ENCODE measurements at places on chromosomes 5 and 9.

DNA sequence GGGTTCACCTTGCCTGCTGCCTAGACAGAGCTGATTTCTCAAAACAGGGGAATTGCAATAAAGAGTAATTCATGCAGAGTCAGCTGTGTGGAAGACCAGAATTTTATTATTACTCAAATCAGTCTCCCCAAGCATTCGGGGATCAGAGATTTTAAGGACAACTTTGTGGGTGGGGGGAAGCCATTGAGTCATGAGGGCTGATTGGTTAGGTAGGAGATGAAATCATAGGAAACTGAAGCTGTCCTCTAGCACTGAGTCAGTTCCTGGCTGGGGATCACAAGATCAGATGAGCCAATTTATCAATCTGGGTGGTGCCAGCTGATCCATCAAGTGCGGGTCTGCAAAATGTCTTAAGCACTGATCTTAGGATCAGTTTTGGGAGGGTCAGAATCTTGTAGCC lies 159.1 kb upstream of the MAP1B start:
- DNase-seq = no peak

DNA sequence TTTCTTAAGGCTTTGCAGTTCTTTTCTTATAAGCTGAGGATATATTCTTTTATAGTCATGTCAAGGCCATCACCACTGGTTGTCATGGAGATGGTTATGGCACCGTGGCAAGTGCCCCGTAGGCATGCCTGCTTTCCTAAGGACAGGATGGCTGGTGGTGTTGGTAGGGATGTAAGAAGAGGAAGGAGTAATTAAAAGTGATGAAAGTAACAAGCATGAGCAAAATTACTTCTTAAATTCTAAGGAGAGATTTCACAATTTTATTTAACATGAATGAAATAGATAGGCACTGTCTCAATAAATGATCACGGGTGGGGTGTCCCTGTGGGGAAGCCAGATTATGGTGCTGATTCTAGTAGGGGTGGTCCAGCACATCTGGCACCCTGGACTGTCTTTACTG lies 290.2 kb upstream of the KLF4 start:
- no peak for DNase-seq

DNA sequence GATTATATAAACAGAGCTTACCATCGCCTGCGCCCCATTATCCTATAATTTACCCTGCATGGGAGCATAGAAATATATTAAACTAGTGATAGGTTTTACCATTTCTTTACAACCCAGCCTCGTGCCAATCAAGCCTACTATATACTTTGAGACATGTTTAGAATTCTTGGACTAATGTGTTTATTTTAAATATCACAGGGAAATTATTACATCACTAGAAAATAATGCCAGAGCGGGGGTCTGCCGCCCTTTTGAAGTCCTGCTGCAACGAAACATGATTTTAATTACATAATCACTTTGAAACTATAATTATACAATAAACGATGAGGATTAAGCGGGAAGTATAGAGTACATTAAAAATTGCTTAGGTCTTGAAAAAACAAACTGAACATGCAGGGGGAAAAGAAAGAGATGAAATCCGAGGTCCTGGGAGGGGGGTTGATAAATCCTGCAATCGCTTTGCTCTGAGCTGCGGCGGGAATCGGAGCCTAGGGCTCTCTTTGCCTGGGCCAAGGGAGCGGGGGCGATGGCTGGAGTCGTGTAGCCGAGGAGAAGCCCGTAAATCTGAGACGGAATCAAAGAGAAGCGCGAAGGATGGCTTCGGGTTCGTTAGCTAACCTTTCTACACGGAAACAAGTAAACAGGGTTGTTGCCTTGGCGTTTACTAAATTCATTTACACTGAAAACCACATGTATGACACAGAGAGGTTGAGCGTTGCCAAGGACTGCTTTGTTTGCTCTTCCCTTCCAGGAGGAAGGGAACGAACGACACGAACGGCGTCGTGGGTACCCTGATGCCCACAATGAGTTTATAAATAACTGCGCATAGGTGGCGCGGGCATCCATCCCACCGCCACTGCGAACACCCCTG lies 127.6 kb downstream of the TMEM174 start:
- no peak for DNase-seq

DNA sequence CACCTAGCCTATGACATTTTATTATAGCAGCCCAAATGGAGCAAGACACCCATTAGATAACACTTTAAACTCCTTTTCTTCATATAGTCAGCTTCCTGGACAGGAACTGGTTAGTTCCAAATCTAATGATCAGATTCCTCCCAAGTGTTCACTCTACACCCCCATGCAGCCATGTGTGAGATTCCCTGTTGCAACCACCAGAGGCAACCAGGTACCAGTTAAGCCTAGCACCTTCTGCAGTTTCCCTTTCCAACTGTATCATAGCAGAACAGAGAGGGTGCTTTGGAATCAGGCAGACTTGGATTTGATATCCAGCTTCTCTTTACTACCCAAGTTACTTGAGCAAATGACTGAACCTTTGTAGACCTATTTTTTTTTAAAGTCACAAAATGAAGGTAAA lies 296.6 kb upstream of the PCSK5 start:
- no peak for DNase-seq

GRCh38 chr5:68591850-68592249 lies 376.3 kb downstream of the PIK3R1 start:
- DNase-seq = no peak

DNA sequence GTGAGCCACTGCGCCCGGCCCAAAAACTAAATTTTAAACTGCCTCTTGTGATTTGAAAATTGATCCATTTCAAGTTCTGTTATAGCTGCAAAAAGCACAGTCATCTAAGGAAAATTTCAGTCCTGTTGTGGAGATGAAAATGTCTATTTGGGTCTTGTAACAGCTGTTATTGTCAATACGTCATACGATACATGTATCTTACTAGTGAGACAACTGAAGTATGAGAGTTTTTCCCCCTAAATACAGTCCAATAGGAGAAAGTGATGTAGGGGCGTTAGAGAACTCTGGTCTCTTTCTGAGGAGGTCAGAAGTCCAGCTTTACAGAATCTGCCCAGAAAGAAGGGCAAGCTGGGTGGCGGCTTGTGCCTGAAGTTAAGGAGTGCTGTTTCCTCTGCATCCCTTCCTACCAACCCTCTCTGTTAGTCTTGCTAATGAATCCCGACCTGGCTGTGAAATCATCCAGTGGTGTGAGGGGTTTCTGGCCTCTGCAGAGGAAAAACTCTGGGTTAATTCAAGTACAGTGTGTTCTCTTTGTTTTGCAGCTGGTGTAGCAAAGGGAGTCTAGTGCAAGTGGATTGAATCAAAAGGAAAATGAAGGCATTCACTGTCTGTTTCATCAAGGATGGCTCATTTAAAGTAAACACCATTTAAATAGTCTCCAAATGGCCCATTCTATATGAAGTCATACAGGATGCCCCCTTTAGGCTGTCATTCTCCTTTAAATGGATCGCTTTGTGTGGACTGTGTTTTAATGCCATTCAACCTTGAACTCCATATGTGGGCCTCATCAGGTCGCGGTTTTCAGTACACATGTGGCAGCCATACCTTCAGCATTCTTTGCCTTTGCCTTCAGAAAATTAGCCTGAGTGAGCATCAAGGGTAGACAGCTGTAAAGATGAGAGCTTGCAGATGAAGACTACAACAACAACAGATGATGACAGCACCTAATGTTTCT lies 59.0 kb downstream of the AOPEP start:
- DNase-seq = no peak

DNA sequence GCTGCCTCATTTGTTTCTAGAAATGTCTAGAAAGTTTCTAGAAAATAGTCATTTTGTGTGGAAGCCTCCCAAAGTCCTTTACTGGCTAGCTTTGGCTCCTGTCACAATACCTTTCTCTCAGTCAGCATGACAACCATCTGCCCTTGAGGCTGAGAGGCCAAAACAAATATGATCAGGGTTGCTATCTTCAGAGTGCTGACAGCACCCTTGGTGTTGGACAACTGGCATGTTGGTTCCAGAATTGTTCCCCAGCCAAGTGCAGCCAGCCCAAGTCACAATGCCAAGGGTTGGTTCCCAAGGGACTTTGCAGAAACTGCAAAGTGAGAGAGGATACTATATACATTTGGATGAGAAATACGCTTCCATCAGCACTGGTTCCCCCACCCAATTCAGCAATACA lies 140.9 kb upstream of the GAS1 start:
- no peak for DNase-seq

GRCh38 chr5:160802592-160802991 lies 49.4 kb downstream of the ATP10B start:
- no peak for DNase-seq

DNA sequence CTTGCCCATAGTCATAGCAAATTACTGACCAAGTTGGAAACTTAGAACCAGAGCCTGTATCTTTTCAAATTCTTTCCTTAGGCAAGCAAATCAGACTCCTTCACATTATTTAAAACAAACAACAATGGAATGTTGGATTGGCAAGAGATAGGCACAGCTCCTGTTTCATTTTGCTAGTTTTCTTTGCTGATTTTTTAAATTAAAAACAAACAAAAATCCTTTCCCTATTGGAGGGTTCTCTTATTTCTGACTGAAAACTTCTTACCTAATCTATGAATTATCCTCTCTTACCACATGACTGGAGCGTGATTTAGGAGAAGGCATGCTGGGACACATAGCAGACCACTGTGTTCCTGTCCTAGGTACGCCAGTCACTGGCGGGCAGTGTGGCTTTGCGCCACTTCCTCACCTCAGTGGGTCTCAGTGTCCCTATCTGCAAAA lies 63.0 kb downstream of the TTC39B start:
- no peak for DNase-seq

- no peak for DNase-seq
These were observed 61.8 kb upstream of the PRDM9 start for GRCh38 chr5:23445573-23445972.

DNA sequence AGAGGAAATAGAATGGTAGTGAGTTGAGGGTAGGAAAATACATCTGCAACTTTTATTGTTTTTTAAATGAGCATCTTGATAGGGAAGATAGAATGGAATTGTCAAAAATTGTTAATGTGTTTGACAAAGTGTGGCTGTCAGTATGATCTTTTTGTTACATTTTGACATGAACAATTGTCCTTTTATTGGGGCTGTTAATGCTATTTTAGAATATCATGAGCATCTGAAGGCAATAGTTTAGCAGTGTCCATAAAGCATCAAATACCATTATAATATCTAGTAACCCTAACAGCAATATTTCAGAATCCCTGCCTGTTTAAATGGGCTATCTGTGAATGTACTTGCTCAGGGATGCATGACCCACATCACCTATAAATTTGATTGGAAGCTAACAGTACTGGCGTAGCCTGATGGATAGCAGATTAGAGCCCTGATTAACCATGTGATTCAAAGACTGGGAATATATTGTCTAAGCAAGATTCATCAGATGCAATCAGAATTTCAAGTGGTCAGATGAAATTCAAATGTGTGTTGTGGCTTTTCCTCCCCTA lies 37.8 kb downstream of the TLE4 start:
- no peak for DNase-seq

GRCh38 chr5:137997726-137998213 lies 35.1 kb downstream of the FAM13B start:
- DNase-seq = no peak
